Tibial artery (tissue), 4 donors: ENCODE measurements at places on chromosomes 6 and 20.

GRCh38 chr6:75081921-75082320 is 123.9 kb downstream of the COL12A1 start:
- no peak overlapping the region for H3K4me3 ChIP-seq
- H3K36me3 ChIP-seq: peaks cover 8% of the 10 kb centered on the region
- no peak overlapping the region for H3K27ac ChIP-seq
- no peaks in the 10 kb centered on the region for H3K4me1 ChIP-seq
- no peaks in the 10 kb centered on the region for H3K27me3 ChIP-seq

DNA sequence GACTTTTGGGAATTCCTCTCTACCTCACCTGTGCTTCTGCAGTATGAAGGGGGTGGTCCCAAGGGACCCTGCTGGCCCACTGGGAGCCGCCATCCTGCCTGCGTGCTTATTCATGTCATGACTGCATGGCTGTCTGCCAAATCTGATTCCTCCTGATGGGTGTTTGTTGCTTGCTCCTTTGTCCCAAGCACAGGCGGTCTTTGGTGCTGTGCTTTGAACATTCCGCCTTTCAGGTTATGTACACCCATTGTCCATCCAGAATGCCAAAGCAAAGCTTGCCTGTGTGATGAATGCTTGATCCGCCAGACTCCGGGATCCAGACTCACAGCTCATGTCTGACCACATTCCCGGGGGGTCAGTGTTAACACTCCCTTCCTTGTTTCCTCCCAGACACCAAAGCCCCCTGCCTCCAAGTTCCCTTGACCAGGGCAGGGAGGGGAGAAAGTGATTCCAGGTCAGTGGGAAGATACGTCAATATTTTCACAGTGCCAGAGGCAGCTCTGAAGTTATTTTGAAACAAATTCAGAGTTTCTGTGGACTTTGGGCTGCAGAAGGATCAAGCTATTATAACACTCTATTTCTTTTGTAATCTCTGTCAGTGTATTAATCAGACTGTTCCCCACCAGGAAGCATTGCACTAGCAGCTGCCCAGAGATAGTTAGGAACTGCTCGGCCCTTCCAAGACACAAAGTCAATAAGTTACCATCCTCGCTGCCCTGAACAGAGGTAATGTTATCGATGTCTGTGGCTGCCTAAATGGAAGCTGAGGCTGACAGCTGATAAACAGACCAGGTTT is 9.5 kb downstream of the DAAM2 start:
- peak overlapping the region; percentile 62 for H3K27ac ChIP-seq
- no peaks in the 10 kb centered on the region for H3K27me3 ChIP-seq
- H3K4me1 ChIP-seq: peaks cover 3% of the 10 kb centered on the region
- no peaks in the 10 kb centered on the region for H3K36me3 ChIP-seq

DNA sequence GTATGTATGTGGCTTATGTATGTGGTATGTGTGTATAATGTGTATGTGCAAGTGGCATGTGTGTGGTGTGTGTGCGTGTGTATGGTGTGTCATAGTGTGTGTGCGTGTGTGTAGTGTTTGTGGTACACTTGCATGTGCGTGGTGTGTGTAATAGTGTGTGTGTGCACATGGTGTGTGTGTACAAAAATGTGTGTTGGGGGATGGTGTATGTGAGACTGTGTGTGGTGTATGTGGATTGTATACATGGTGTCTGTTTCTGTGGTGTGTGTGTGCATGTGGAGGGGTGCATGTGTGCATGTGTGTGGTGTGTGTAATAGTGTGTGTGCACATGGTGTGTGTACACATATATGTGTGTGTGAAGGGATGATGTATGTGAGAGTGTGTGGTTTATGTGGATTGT is 21.5 kb downstream of the MAFB start:
- no peaks in the 10 kb centered on the region for H3K4me1 ChIP-seq
- no peak overlapping the region for H3K4me3 ChIP-seq
- DNase-seq: no peak
- no peak overlapping the region for H3K27ac ChIP-seq
- H3K27me3 ChIP-seq: no peaks in the 10 kb centered on the region

GRCh38 chr20:34880215-34880850 is 3.9 kb downstream of the ACSS2 start:
- H3K4me3 ChIP-seq: no peak overlapping the region
- no peaks in the 10 kb centered on the region for H3K4me1 ChIP-seq
- peaks cover 26% of the 10 kb centered on the region for H3K36me3 ChIP-seq
- H3K27ac ChIP-seq: no peak overlapping the region

DNA sequence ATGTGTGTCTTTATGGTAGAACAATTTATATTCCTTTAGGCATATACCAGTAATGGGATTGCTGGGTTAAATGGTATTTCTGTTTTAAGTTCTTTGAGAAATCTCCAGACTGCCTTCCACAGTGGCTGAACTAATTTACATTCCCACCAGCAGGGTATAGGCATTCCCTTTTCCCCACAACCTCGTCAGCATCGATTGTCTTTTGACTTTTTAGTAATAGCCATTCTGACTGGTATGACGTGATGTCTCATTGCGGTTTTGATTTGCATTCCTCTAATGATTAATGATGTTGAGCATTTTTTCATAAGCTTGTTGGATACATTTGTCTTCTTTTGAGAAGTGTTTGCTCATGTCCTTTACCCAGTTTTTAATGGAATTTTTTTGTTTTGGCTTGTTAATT is 5.3 kb upstream of the TASP1 start:
- no peak for DNase-seq
- H3K27ac ChIP-seq: no peak overlapping the region
- no peak overlapping the region for H3K4me3 ChIP-seq
- H3K4me1 ChIP-seq: no peaks in the 10 kb centered on the region
- H3K36me3 ChIP-seq: no peaks in the 10 kb centered on the region
- H3K27me3 ChIP-seq: no peaks in the 10 kb centered on the region

DNA sequence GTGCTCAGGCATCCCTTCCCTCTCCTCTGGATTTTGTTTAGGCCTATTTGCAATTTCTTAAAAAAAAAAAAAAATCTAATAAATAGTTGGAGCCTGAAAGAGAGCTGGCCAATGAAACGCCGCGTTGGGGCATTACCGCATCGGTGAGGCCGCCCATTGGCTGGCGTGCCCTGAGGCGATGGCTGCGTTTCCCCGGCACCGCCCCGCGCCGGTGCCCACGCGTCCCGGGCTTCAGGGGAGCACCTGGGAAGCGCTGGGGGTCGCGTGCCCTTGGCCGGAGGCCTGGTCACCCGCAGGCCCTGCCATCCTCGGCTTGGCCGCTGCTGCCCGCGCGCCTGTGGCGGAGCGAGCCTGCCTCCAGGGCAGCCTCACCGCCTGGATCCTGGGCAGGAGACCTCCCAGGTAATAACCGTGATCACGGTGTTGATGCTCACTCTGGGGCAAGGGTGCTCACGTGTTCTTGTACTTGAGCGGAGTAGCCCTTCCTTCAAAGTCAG is 155.4 kb downstream of the NRN1 start:
- H3K4me1 ChIP-seq: peaks cover 4% of the 10 kb centered on the region
- H3K4me3 ChIP-seq: peak overlapping the region; percentile 41
- no peak for DNase-seq
- no peak overlapping the region for H3K27ac ChIP-seq

GRCh38 chr6:114364301-114364700 is 21.5 kb upstream of the HS3ST5 start:
- no peak overlapping the region for H3K27ac ChIP-seq

DNA sequence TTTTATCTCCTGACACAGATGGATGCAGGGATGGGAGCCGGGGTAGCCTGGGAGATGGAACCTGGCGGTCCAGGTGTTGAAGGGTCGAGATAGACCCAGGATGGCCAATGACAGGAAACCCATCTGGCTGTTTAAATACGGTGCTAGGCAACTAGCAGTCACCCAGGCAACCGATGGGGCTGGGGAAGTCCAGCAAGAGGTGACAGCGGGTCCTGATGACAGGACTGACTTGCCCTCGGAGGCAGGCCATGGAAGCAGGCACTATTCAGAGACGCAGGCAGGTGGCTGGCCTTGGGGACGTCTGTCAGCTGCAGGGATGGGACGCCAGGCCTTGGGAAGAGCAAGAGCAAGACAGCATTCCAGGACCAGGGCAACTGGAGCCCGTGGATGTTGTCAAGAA is 135.4 kb upstream of the RALGAPA2 start:
- no peaks in the 10 kb centered on the region for H3K27me3 ChIP-seq
- H3K4me3 ChIP-seq: no peak overlapping the region
- H3K4me1 ChIP-seq: no peaks in the 10 kb centered on the region
- no peak overlapping the region for H3K27ac ChIP-seq
- DNase-seq: no peak
- H3K36me3 ChIP-seq: no peaks in the 10 kb centered on the region

DNA sequence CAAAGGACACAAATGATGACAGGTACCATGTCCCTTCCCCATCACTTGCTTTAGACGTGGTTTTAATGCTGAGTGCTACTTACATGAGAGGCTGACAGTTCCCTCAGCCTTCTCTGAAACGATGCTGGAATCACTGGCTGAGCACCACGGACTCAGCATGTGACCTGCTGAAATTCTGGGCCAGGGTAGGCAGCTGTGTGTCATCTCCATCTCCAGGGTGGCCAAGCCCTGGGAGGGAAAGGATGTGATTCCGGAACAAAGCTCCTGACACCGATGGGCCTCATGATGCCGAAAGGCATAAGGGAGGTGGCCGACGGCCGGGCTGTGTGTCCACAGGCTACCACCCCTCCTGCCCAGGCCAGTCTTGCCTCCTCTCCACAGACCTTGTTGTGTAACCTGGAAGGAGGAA is 184.3 kb upstream of the CST7 start:
- H3K27ac ChIP-seq: no peak overlapping the region
- DNase-seq: no peak
- H3K36me3 ChIP-seq: no peaks in the 10 kb centered on the region
- no peaks in the 10 kb centered on the region for H3K4me1 ChIP-seq
- H3K27me3 ChIP-seq: peaks cover 25% of the 10 kb centered on the region
- no peak overlapping the region for H3K4me3 ChIP-seq

DNA sequence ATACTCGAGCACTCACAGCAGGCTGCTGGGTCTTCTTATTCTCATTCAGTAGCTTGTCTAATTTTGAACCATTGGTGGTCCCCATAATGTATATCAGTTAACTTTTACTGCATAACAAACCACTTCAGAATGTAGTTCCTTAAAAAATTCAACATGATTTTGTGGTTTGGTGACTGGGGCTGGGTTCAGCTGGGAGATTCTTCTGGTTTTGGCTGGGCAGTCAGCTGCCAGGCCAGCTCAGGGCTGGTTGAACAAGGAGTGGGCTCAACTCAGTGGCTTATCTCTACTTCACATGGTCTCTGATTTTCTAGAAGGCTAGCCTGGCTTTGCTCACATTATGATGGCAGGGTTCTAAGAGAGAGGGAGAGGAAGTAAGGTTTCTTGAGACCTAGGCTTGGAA is 292.4 kb upstream of the CHD6 start:
- no peaks in the 10 kb centered on the region for H3K36me3 ChIP-seq
- no peak overlapping the region for H3K4me3 ChIP-seq
- no peaks in the 10 kb centered on the region for H3K27me3 ChIP-seq
- H3K27ac ChIP-seq: no peak overlapping the region
- H3K4me1 ChIP-seq: no peaks in the 10 kb centered on the region

DNA sequence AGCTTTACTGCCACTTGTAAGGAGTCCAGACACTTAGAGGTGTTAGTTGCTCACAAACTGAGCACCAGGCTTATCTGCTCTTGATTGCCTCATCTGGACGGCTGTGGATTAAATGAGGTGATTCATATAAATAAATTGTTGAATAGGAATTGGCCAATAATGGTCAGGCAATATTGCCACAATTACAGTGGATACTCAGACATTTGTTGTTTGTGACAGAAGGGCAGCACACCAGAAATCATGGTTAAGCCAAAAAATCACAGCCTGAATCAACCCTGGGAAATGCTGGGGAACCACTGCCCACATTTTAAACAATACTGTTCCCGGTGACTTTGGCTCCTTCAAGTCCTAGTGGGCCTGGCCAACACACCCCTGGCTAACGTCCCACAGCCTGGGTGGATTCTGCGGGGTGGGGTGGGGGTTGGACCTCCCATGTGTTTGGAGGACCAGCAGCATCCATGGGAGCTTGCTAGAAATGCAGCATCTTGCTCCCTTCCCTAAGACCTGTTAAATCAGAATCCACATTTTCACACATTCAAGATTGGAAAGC is 29.5 kb upstream of the SPDEF start:
- H3K27me3 ChIP-seq: no peaks in the 10 kb centered on the region
- H3K4me1 ChIP-seq: no peaks in the 10 kb centered on the region
- peaks cover 21% of the 10 kb centered on the region for H3K36me3 ChIP-seq
- H3K27ac ChIP-seq: no peak overlapping the region
- peak; percentile 58 for DNase-seq

DNA sequence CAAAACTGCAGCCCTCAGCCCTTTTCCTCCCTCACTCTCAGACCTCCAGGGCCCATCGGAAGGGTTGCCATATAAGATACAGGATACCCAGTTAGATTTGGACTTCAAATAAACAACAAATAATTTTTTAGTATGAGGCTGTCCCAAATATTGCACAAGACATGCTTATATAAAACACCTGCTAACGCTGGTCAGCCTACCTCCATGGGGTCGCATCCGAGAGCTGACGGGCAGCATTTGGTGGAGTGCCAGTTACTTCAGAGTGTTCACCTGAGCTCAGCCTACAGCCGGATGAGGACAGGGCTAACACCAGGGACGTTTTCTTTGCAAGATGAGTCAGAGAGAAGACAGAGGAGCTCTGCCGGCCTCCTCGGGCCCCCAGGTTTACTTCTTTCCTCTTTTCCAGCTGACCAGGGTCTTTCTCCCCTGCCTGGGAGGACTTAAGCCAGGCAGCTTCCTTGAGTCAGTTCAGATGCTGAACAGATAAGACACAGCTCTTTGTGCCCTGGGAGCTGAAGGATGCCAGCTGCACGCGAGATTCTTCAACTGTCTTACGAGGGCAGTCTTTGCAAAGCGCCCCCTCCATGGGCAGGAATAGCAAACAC is 141.2 kb upstream of the KCNG1 start:
- H3K4me1 ChIP-seq: no peaks in the 10 kb centered on the region
- no peak overlapping the region for H3K27ac ChIP-seq
- no peak overlapping the region for H3K4me3 ChIP-seq
- peaks cover 21% of the 10 kb centered on the region for H3K27me3 ChIP-seq
- no peak for DNase-seq

- H3K4me3 ChIP-seq: no peak overlapping the region
- H3K27ac ChIP-seq: no peak overlapping the region
- H3K27me3 ChIP-seq: no peaks in the 10 kb centered on the region
- no peaks in the 10 kb centered on the region for H3K36me3 ChIP-seq
Observed at GRCh38 chr6:130560231-130560630, 194.4 kb downstream of the TMEM200A start.

- H3K36me3 ChIP-seq: no peaks in the 10 kb centered on the region
- no peaks in the 10 kb centered on the region for H3K27me3 ChIP-seq
- peaks cover 9% of the 10 kb centered on the region for H3K4me1 ChIP-seq
- peak overlapping the region; percentile 32 for H3K27ac ChIP-seq
Observed at GRCh38 chr6:12369781-12370262, 79.7 kb downstream of the EDN1 start.
